Activated CD8-positive, alpha-beta memory T cell treated with anti-CD3 and anti-CD28 coated beads for 1 hour (primary cell): ENCODE measurements at places on chromosomes 2 and 18.

DNA sequence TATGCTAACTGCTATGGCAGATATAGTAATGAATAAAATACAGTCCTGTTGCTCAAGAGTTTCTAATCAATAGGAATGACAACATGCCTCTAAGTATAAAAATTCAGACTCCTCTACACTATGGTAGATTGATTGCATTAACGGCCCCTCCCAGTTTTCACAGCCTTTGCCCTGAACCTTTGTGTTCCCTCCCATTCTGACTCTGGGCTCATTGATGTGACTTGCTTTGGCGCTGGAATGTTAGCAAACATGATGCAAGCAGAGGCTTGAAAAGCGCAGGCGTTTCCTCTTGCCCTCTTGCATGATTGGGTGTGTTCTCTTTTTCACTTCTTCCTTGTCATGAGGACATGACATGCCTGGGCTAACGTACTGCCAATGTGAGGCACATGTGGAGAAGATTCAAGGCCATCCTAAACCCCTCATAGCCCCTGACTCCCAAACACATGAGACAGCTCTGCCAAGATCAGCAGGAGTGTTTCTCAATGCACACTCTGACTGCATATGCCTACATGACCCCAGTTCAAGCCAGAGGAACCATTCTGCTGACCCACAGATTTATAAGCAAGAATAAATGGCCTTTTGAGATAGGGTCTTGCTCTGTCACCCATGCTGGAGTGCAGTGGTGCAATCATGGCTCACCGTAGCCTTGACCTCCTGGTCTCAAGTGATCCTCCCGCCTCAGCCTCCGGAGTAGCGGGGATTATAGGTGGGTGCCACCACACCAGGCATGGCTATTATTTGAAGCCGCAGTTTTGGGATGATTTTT is 49.7 kb upstream of the CD28 start:
- DNase-seq, result no peak

GRCh38 chr2:71669628-71670429 is 216.5 kb downstream of the DYSF start:
- DNase-seq, result no peak

- DNase-seq, result no peak
Measured at GRCh38 chr18:29962579-29962978, 1080.0 kb downstream of the DSC3 start.

DNA sequence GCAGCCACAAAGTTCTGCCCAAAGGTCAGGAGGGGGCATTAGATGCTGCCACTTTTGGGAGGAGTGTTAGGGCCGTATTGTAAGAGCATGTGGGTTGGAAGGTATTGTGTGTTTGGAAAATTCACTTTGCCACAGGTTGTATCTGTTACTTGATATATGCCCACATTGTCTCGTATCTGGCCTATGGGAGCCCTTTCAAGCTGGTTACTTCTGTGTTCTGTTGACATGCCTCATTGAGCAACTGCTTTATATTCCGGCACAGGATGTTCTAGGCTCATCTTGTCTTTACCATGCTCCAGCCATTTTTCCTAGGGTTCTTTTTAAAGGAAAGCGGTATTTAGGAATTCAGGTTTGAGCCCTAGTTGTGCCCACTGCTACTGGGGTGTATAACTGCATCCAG is 6.0 kb downstream of the ADNP2 start:
- DNase-seq, result no peak

DNA sequence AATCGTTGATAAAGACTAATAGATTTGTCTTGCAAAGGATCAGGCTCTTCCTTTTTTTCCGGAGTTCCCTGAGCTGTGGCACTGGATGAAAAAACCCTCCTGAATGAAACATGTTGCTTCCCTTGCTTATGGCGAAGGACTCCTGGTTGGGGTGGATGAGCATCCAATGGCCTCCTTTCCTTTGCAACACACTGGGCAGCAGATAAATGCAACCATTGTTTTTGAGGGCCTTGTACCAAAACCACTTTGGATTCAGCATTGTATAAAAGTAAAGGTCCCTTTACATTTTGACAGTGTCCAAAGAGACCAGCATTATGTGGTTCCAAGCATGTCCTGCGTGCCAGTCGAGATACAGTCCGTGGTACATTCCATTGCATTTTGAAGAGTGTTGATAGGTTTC is 44.7 kb downstream of the FAM210A start:
- DNase-seq, result no peak

DNA sequence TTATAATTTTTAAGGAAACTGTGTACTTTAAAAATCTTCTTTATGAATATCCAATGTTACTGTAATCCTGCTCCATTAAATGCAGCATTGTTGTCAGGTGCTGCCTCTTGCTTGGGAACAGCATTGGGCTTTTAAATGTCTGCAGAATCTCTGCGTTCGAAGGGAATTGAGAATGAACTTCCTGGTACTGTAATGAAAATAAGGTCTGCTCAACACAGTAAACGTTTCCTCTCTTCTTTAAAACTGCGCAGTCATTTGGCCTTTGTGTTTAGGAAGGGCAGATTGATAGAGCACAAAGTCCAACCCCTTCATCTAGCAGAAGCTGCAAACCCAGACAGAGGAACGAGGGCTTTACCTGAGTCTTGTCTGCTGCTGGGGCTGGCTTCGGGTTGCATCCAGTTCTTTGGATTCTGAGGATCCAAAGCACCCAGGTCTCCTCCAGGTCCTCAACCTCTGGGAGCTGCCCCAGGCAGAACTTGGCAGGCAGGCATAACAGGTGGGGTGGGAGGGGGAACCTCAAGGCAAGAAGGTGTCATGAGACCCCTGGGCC is 104.5 kb downstream of the UGGT1 start:
- no peak for DNase-seq

- no peak for DNase-seq
Measured at GRCh38 chr2:147398301-147398700, 446.5 kb upstream of the ACVR2A start.

DNA sequence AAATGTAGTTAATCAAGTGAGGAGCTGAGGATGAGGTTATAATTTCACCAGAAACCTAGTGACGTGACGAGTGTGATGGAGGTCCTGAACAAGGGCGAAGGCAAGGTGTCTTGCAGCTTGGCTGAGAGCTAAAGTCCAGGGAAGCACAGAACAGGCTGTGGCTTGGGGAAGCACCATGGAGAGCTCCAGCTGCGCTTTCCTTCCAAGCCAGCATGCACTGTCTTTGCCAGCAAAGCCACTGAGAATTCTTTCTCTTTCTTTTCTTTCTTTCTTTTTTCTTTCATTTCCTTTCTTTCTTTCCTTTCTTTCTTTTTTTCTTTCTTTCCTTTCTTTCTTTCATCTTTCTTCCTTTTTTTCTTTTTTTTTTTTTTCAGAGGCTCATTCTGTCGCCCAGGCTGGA is 239.3 kb downstream of the FBXO15 start:
- DNase-seq, result no peak

- no peak for DNase-seq
Measured at GRCh38 chr2:71614976-71615766, 161.8 kb downstream of the DYSF start.

DNA sequence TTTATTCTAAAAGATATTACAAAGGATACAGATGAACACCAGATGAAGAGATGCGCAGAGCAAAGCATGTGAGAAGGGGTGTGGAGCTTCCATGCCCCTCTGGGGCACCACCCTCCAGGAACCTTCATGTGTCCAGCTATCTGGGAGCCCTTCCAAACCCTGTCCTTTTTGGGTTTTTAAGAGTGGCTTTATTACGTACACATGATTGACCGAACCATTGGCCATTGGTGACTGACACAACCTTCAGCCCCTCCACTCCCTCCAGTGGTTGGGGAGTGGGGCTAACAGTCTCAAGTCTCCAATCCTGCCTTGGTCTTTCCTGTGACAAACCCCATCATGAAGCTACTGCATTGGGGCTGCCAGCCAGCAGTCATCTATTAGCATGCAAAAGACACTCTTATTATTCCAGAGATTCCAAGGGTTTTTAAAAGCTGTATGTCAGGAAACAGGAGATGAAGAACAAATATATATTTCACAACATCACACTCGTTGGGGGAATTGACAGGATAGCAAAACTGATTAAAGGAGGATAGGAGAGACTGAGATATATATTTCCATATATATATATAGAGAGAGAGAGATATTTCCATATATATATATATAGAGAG is 19.4 kb downstream of the IL1B start:
- no peak for DNase-seq

DNA sequence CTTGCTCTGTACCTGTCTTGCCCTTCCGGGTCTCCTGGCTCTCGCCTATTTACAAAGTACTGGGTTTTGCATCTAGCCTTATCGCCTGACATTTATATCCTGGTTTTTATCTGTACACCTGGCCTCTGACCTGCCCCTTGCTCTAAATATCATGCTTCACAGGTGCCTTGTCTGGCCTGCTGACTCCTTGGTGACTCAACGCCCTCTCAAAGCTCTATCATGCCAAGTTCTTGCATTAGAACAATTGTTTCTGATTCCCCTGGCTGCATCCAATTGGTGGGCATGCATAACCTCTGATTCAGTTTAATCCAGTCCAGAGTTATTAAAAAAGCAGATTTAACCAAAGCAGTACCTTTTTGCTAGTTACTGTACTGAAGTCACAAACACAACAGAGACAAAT is 113.9 kb upstream of the CCDC68 start:
- no peak for DNase-seq

GRCh38 chr18:77433076-77433475 is 183.4 kb downstream of the GALR1 start:
- no peak for DNase-seq

- DNase-seq, result no peak
Measured at GRCh38 chr2:232787806-232788205, 11.4 kb upstream of the KCNJ13 start.

DNA sequence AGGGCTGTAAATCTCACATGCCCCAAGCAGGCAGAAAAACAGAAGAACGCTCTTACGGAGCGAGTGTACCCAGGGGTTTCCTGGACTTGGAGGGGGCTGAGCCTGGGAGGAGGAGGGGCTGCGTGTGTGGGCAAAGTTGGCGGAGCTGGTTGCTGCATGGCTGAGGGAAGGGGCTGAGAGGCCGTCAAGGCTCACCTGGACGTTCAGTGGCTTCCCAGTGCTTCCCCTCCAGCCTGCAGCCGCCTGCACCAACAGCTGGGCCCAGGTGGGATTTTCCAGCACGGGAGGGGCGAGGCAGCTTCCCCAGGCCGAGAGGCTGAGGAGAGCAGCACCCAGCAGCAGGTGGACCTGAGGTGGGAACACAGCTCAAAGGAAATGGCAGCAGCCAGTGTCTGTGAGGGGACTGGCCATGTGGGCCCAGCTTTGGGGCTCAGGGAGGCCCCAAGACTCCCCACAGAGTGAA is 70.6 kb upstream of the CTDP1 start:
- DNase-seq, result no peak

DNA sequence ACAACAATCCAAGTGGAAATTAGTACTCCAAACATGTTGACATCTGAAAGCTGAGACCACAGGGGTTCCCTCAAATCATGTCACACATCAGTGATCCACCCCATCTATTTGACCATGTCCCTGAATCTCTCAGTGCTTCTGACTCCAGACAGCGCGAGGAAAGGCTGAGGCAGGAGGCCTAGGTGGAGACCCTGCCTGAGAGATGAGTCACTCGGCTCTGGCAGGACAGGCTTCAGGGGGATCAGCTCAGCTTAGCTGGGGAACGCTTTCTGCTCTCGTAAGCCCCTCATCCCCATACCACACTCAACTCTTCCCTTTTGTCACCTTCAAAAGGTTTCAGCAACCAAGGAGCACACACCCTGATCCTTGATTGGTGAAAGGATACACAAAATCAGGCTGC is 5.8 kb upstream of the FAM228A start:
- no peak for DNase-seq

- DNase-seq, result no peak
Measured at GRCh38 chr2:174023591-174024523, 58.7 kb upstream of the SP3 start.

DNA sequence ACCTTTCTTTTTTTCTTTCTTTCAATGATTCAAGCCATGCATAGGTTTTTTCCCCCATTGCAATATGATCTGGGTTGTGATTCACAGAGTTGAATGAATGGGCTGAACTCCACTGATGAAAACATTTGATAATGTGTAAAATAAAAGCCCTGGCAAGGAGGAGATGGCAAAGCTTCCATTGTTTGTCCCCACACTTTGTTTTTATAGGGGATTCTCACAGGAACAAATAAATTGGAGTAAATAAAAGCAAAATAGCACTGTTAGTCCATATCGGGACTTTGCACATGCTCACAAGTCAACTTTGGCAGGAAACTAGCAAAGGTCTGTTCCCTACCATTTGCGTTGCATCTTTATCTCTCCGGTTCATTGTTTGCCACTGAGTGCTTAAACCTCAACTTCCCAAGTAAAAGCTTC is 55.7 kb downstream of the MEIS1 start:
- no peak for DNase-seq

- no peak for DNase-seq
Measured at GRCh38 chr18:60146220-60146960, 226.2 kb downstream of the MC4R start.

DNA sequence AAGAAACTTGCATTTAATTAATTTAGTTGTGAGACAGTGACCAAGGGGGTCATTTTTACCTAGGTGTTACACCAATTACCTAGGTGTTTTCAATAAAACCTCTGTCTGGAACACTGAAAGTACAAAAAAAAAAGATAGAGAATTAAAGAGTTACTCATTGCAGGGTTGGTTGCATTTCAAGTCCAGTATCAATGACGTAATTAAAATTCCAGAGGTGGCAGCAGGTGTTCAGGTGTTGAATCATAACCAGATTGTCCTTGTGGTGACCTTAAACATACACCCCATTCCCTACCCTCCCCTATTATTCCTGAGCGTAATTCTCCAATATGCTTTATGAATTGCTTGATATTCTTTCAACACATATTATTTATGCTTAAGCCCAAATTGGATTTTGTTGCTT is 352.0 kb upstream of the SLC8A1 start:
- no peak for DNase-seq

DNA sequence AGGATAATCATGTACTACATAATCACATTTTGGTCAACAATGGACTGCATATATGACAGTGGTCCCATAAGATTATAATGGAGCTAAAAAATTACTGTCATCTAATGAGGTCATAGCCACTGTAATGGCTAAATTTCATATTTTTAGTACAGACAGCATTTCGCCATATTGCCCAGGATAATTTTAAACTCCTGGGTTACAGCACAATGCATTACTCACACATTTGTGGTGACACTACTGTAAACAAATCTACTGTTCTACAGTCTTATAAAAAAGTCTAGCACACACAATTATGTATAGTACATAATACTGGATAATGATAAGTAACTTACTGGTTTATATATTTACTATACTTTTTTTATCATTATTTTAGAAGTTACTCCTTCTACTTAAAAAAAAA is 12.8 kb downstream of the EIF2AK2 start:
- DNase-seq, result no peak

DNA sequence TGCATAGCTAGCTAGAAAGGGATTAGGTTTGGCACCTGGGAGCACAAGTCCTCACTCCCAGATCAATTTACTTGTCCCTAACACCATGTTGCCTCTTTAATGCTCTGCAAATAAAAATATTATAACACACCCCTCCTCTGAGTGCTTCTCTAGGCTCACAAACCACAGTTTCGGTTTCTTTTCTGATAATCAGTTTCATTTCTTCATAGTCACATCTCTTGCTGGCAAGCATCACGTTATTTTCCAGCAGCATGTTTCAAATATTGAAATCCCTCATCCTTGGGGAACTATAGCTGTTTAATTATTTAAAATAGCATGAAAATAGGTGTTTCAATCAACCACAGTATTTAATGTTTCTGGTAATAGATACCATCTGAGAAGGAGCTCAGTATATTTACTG is 13.9 kb upstream of the SMCHD1 start:
- DNase-seq, result no peak
